MCF 10A (cell line): ENCODE measurements at places on chromosomes 16 and 17. TPM values are rescaled to one million over a fixed set of nuclear protein-coding genes. Genes with fewer than 3 reads are reported as not detected.

DNA sequence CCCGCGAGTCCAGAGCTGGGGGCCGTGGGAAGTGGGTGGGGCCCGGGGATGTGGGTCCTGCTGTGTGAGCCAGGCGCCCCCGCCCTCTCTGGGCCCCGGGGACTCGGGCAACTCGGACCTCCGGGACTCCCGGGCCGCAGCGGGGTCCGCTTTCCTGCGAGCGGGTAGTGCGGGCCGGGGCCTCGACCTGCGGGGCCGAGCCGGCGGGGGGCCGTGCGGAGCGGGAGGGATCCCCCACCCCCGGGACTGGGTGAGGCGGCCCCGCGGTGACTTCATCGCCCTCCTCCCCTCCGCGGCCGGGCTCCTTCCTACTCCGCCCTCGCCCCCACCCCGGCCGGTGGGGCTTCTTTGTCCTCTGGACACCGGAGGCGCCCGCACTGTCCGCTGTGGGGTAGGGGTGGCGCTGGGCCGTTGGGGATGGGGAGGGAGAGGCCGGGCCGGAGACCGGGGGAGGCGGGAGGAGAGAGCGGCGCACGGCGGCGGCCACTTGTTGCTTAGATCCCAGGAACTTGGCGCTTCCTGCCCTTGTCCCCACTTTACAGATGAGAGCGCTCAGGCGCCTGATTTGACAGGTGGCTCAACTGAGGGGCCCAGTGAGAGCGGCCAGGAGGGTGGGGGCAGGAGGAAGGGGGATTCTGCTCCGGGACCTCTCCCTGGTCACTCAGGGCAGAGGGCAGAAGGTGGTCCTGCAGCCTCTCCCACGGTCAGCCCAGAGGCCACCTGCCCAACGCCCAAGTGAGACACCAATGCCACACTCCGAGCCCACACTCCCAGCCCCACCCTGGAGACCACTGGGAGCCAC is 874 bp downstream of the CMTM3 start:
- DNase-seq, result no peak

- no peak for DNase-seq
Measured at GRCh38 chr16:49011901-49012300, 269.7 kb downstream of the CBLN1 start.

DNA sequence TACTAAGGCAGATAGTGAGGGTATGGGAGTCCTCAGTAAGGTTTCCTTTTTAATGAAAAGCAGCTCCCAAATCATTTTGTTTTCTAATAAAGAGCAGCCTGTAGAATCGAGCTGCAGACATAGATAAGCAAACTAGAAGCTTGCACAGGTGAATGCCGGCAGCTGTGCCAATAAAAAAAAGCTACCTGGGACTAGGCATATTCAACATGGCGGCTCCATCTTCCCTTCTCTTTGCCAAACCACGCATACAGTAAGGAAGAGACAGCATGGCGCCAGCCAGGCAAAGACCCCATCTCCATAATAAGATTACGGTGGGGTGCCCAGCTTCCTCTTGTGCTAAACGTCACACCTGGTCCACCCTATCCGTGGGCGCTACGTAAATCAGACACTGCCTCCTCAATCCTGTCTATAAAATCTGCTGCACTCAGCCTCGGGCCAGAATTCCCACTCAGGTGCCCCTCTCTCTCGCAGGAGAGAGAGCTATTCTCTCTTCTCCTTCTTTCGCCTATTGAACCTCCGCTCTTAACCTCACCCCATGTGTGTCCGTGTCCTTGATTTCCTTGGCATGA is 92.7 kb upstream of the FA2H start:
- DNase-seq, result no peak

DNA sequence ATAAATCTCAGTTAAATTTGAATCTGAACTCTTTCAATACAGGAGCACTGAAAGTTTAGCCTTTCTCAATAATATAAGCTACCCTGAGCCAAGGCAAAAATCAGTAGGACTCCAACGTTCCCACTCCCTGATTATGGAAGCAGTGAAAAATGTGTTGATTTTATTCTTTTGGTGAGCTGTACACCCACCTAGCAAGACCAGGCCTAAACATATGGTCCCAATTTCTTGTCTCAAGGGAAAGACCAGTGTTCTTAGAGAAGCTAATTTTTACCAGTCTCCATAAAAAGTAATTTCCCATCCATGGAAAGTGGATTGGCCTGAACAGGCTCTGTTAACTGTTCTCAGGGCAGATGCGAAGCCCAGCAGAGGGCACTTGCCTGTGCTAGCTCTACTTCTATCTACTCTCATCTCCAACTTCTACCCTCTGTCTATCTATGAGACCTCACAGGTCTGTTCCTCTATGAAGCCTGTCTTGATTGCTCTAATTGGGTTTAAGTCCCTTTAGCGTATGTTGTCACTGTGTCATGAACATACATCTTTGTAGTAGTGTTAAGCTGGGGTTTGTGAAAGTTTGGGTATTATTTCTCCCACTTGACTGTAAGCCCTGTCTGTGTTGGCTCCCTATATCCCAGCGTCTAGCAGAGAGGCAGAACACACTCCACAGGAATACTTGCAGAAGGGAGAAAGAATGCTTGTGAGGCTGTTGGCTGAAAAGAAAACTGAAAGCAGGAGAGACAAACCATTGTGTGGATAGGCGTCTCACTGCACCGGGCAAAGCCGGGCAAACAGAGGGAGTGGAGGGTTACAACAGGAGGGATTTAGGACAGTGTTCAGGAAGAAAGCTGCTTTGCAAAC is 167.1 kb upstream of the MAF start:
- no peak for DNase-seq

- DNase-seq, result no peak
Measured at GRCh38 chr16:3681206-3681605, 26.7 kb downstream of the DNASE1 start.

DNA sequence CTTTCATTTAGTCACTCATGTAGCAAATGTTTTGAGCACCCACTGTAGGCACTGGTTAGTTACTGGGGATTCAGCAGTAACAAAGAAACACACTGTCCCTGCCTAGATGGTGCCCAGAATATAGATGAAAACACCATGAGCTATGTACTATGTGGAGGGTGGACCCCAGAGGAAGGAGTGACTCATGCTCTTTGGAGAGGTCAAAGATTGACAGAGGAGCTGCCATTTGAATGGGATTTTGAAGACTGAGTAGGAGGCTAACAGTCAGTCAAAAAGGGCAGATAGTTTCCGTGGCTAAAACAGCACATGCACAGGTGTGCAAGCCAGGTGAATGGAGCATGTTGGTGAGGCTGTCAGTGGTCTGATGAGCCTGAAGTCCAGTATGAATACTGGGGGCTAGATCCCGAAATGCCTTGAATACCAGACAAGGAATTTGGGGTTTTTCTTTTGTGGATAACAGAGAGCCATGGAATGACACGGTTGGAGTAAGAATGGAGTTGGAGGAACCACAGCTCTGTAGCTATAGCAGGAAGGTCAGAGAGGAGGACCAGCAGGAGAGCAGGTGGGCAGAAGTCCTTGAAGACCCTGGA is 6.1 kb downstream of the IL21R start:
- no peak for DNase-seq

GRCh38 chr16:84312783-84313382 is 18.2 kb downstream of the WFDC1 start:
- no peak for DNase-seq

Gene COPZ2
- total RNA-seq, result 2.5 TPM in 1 of 2 replicates, not detected in the other

DNA sequence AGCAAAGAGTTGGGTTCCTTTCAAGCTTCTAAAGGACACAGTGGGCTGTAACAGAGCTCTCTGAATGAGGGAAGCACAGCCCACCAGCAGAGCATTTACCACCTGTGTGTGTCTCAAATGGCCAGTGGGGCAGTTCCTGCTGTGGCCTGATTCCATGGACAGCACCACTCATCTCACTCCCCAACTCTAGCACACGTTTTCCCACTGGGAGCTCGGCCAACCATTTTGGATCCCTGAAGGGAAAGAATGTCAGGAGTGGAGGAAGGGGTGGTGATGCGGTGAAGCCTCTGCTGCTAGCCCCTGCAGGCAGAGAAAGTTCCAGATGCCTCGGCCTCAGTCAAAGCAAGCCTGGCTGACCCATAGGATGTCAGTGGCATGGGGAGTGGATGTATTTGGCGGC is 86.6 kb downstream of the PLXDC1 start:
- DNase-seq, result no peak

GRCh38 chr17:52827526-52827925 is 669.0 kb upstream of the CA10 start:
- peak; percentile 14 for DNase-seq

- peak; percentile 72 for DNase-seq
Measured at GRCh38 chr17:61412143-61412859, 12.7 kb downstream of the TBX2 start.

Gene NKD1
- 0.07 and 0.29 TPM in 2 replicates for total RNA-seq

Gene KCTD13
- 35.5 and 38.9 TPM in 2 replicates for total RNA-seq

- DNase-seq, result no peak
Measured at GRCh38 chr16:89512453-89512852, 4.2 kb downstream of the SPG7 start.

DNA sequence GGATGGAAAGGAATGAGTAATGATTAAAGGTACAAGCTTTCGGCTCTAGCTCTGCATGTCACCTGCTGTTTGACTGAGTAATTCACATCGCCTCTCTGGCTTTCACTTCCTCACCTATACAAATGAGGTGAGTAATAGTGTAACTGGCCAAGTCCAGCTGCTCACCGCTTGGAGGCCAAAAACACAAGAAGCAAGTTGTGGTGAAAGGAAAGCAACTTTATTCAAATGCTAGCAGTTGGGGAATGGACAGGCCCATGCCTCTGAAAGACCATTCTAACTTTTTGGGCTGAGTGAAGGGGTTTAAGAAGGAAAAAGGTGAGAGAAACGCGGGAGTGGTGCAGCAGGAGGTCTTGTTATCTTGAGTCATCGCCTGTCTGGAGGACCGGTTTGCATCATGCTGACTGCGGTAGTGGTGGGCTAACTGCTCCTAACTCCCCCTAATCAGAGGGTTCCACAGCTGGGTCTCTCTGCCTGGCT is 45.7 kb upstream of the CSNK2A2 start:
- DNase-seq, result peak; percentile 71

Gene CHST5
- total RNA-seq, result not detected in 2 replicates

DNA sequence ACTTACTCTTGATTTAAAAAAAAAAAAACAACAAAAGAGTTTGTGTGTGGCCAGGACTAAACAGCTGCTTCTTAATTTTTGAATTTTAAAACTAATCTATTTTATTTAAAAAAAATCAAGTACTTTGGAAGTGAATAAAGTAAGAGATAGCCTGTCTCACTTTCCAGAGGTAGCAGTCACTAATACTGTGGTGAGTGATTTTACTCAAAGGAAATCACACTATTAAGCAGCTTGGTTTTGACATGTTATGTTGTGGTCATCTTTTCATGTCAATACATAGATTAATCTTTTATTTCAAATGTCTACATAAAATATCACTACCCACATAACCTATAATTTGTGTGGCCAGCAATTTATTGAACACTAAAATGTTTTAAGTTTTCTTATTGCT is 102.2 kb upstream of the HLF start:
- DNase-seq, result no peak

DNA sequence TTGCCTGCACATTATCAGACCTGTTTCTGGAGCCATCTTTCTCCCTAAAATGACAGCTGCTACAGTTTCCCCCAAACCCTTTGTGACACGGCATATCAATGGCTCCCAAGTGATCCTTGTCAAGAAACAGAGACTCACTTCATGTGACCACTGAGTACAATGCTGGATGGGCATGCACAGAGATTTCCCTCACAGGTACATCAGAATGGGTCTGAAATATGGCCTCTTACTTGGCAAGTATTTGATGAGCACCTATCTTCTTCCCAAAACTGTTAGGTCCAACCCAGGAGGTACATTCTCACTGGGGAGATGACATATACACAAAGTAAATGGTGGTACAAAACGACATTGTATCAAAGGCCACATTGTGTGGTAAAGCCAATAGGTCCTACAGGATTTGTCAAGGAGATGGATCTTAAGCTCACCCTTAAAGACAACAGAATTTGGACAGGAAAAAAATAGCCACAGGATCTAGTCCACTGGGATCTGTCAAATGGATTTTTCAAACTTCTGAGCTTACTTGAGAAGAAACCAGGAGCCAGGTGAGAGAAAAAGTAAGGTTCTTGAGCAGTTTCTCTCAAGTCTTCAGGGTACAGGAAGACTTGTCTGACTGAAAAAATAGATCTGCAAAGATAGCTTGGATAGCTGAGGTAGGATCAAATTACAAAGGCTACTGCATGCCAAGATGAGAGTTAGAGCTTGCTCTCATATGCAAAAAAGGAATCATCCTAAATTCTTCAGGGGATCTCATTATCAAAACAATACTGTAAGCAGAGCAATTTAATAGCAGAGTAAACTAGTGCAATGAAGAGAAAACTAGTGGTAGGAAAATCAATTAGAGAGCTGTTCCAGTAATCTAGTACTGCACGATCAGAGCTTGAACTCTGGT is 28.8 kb downstream of the RNF43 start:
- peak; percentile 13 for DNase-seq

DNA sequence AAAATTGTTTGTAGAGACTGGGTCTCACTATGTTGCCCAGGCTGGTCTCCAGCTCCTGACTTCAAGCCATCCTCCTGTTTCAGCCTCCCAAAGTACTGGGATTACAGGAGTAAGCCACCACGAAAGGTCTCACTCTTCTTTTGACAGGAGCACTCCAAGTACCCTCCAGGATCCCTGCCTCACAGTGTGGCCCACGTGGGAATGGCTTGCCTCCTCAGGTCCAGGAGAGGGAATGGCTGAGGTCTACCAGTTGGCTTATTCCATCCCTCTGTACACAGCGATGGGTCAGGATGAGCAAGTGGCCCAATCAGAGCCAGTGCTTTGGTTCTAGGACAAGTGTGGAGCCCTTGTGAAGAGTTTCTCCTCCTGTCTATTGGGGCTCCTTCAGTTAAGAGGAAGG is 73.7 kb upstream of the ZNF423 start:
- no peak for DNase-seq

DNA sequence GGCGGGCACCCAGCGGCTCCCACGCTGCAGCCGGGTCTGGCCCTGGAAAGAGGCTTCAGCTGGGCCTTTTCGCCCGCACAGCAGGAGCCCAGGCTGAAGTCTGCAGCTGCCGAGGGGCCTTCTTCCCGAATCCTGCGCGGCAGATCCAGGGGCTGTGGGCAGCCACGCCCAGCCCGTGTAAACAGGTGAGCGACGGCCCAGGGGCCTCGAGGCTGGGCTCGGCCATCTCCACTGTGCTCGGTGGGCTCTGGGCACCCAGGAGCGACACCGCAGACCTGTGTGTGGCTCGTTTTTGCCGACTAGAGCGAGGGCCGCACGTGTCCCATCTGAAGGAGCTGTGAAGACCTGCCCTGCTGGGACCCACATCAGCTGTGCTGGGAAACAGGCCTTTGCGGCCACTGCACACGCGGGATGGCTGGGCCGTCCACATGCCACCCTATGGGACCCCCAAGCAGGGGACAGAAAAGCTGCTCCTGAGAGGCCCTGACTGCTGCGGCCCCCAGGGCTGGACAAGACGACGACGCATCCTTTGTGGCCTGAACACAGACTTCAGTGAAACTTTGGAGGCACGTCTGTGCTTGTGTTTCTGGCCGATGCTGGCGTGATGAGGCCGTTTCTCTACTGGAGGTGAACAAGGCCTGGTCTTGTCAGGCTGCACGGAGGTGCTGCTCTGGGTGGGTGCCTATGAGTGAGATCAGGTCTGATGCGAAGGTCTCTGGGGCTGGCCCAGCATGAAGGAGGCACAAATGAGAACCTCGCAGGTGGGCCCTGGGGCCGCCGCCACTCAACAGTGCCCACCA is 5.2 kb upstream of the APRT start:
- DNase-seq, result no peak
